ENCODE measurements at places on chromosomes 2 and 18.

DNA sequence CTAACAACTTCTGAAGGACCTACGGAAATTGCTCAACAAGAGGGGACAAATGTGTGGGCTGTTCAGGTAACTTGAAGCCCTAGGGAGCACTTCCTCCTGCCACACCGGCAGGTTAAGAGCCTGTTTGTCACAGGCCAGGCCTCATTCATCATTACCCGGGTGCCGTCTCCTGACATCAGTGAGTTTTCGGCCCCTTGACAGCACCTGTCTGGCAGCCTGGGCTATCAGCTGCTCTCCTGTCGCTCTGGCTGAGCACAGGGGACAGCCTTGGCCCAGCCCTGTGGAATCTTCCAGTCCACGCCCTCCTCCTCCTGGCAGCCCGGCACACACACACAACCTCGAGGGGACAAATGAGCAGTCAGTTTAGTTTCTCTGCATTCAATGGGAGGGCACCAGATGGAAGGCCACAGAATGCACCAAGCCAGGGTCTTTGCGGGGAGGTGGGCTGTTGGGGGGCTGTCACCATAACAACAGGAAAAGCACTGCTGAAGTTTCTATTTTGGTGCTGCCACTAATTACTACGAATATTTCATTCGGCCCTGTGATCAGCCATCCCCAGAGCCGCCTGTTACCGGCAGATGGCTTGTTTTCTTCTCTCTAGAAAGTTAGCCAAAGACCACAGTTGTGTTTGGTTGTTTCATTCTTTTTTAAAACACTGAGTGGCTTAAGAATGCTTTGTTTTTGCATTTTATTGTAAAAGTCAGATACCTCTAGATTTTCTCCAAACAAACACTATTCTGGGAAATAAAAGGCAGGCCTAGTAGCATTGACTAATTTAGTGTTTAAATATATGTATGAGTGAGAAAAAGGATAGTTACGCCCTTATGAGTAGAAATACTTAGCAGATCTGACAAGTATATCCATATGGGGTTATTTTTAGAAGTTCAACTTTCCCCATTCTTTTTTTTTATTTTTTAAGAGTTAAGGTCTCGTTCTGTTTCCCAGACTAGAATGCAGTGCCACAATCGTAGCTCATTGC lies 189.9 kb upstream of the NDUFV2 start:
- DNase-seq = no peak

GRCh38 chr2:28414583-28414982 lies 21.9 kb downstream of the FOSL2 start:
- no peak for DNase-seq

DNA sequence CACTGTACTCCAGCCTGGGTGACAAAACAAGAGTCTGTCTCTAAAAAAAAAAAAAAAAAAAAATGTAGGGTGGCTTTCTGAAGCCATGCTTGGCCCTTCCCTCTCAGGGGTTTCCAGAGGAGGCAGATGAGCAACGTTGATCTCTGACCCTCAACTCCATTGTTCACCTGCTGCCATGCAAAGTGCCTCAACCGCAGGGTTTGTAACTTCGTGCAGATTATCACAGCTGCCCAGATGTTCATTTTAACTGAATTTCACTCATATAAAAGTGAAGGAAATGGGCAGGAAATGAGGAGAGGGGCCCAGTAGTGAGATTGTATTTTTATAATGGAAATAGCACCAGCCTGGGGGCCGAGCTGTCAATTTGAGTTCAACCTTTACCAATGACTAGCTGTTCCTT lies 14.9 kb upstream of the B3GNT2 start:
- DNase-seq = no peak

- DNase-seq = no peak
Observed at GRCh38 chr2:65381607-65382051, 50.8 kb downstream of the SPRED2 start.

GRCh38 chr2:127097471-127097765 lies 9.5 kb downstream of the BIN1 start:
- DNase-seq = no peak

- DNase-seq = no peak
Observed at GRCh38 chr18:35248429-35248828, 7.6 kb downstream of the ZNF397 start.

- DNase-seq = peak; percentile 70
Observed at GRCh38 chr18:35117951-35118411, 76.8 kb downstream of the MAPRE2 start.

DNA sequence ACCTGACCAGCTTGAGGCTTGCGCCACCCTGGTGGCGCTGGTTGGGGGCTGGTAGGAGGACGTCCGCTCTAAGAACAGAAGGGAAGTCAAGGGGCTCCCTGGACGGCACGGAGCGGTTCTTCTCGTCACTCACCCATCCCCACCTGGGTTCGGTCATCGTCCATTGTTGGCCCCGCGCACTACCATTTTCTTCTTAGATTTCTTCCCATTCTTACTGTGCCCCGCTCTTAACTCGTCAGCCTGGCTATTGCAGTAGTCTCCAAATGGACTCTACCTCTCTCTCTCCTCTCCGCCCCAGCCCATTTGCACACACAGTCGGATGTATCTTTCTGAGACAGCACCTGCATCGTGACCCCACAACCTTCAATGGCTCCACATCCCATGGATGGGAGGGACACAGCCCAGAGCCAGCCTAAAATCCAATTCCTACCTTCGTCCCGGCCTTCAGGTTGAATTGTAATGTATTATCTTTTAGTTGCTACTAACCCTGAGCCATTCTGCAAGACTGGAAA lies 814 bp upstream of the RAB1A start:
- DNase-seq = no peak

GRCh38 chr2:215615803-215616174 lies 179.9 kb upstream of the FN1 start:
- DNase-seq = no peak

DNA sequence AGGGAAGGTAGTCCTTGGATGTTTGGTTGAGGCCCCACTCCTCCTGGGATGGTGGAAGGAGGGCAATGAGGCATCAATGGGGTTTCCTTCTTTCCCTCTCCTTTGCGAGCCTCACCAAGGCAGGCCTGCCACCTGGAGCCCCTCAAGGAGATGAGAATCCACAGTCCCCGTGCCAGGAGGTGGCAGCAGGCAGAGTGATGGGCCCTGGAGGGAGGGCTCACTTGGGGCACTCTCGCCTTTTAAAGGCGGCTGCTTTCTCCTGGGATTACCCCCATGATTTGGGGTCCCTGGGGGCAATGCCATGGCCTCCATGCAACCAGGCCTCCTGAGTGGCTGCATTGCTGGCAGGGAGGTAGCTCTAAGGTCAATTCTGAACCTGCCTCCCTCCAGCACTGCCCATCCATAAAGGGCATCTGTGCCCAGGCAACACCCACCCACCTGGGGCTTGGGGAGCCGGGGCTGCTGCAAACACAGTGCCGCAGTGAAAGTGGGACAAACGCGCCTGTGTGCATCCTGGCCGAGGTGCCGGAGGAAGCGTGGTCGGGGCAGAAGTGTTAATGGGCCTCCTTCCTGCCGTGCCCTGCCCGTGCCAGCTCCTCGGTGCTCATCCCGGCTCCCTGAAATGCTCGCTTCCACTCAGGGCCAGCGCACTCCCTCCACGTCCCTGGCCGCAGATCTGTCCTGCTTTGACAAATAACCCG lies 55.9 kb downstream of the ZFP36L2 start:
- no peak for DNase-seq

DNA sequence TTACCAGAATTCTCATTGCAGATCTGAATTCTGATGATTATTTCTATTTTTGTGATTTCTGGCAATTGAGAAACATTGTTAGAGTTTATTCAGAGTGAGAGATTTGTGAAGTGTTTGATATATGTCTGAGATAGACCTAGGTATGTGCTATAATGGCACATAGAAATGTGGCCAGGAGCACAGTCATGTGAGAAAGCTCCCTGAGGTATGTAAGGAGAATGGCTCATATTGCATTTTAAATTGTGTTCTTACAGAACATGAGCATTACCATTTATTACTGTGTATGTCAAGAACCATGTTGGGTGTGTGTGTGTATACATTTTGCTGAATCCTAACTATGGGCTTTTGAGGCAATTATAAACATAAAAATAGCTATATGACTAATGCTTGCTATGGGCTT lies 101.2 kb downstream of the RAPGEF4 start:
- DNase-seq = peak; percentile 35

GRCh38 chr2:188664951-188665595 lies 309.1 kb upstream of the COL3A1 start:
- DNase-seq = peak; percentile 55

- peak; percentile 46 for DNase-seq
Observed at GRCh38 chr2:182649316-182649715, 66.7 kb upstream of the DNAJC10 start.

- no peak for DNase-seq
Observed at GRCh38 chr2:204069804-204070203, 133.2 kb downstream of the ICOS start.

DNA sequence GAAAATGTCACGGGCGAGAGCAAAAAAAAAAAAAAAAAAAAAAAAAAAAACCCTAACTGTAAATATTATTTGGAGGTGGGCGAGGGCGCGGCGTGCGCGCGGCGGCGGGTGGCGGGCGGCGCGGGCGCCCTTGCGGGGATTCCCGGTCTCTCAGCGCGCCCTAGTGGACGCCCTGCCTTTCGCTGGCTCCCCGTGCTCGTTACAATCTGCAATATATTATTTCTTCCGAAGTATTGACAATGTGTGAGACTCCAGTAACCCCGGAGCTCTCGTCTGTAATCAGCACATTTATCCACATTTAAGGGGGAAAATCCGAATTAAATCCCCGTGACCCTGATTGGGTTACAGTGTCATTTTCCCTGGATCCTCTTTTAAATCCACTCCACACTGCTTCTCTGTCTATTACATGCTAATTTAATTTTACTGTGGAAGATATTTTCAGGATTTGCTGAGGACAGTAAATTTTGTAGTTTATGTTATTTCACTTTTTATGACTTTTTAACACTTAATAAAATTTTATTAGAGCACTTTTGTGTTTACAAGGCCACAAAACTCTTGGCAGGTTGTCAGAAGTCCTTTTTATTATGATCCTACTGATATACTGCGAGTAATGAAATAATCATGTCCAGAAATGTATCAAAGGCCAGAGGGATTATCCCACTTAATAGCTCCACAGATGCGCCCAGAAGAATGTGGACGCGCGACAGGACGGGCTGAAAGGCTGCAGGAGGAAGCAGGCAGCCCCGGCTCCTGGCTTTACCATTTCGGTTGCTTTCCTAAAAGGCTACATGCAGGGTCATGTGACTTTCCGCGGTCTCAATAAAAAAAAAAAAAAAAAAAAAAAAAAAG lies 369.1 kb downstream of the MTX2 start:
- DNase-seq = peak; percentile 45
